ENCODE measurements at places on chromosomes 16 and 17.

DNA sequence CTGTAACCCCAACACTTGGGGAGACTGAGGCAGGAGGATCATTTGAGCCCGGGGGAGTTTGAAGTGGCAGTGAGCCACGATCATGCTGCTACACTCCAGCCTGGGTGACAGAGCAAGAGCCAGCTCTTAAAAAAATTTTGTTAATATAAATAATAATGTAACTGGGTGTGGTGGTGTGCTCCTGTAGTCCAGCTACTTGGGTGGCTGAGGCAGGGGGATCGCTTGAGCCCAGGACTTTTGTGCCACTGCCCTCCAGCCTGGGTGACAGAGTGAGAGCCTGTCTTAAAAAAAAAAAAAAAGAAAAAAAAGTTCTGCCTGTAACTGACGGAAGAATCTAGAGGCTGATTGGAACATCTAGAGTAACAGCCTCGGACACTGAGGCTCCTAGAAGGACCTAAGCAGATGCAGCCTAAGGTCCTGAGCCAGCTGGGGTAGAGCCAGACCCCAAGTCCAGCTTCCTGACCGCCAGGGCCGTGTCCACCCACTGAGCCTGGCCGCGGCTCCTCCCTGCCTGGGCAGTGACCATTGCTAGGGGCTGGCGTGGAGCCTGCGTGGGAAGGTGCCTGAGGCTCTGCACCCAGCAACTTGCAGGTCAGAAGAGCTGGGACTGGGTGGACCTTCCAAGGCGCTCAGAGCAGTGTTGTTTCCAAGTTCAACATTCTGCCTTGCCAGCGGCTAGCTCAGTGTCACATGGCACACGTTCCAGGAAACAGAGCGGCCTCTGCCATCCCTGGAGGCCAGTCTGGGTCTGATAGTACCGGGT, 209.4 kb upstream of the CIBAR2 start:
- H3K4me1 ChIP-seq = peaks cover 16% of the 10 kb centered on the region
- no peaks in the 10 kb centered on the region for H3K36me3 ChIP-seq
- peak overlapping the region; percentile 0 for H3K27ac ChIP-seq

- H3K4me3 ChIP-seq = no peak overlapping the region
Observed at GRCh38 chr16:87203060-87203656, 114.0 kb downstream of the C16orf95 start.

GRCh38 chr17:66403846-66404556, 101.6 kb downstream of the PRKCA start:
- no peaks in the 10 kb centered on the region for H3K4me1 ChIP-seq
- no peaks in the 10 kb centered on the region for H3K27me3 ChIP-seq
- H3K36me3 ChIP-seq = no peaks in the 10 kb centered on the region
- H3K27ac ChIP-seq = no peak overlapping the region
- DNase-seq = peak; percentile 31

DNA sequence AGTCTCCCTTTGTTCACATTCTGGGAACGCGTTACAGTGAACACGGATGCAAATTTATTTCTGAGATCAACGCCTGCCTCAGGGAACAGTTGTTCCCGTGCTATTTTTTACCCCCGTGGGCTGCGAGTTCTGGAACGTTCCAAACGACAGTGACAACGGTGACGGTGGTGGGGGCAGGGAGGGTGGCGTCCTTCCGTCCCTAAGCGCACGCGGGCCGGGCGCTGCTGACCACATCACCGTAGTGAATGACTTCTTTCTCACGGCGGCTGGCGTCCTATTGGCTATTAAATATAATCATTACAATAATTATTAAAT, 45.1 kb upstream of the SSTR5 start:
- no peak overlapping the region for H3K27ac ChIP-seq
- DNase-seq = no peak
- H3K4me3 ChIP-seq = no peak overlapping the region

- peak; percentile 42 for DNase-seq
- H3K36me3 ChIP-seq = peaks cover 4% of the 10 kb centered on the region
- H3K4me3 ChIP-seq = no peak overlapping the region
- H3K27me3 ChIP-seq = no peaks in the 10 kb centered on the region
- H3K27ac ChIP-seq = peak overlapping the region; percentile 88
Observed at GRCh38 chr17:46078675-46079074, 79.6 kb downstream of the STH start.

DNA sequence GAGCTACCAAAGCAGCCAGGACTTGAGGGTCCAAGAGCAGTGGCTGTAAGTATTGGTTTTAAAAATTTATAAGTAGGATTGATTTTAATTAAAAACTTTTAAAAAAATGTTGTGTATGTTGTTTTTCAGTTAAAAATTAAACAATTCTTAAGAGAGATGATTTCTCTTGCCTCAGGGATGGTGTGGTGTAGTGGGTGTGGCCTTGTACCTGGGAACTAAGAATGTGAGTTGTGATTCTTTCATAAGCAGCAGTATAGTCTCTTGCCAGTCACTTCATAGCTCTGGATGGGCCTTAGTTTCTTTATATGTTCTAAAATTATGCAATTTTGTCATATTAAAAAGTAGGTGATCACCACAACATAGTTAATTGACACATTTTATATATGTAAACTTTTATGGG, 99.5 kb downstream of the FTO start:
- no peak overlapping the region for H3K4me3 ChIP-seq
- DNase-seq = no peak
- no peaks in the 10 kb centered on the region for H3K4me1 ChIP-seq
- H3K27me3 ChIP-seq = no peaks in the 10 kb centered on the region
- no peaks in the 10 kb centered on the region for H3K36me3 ChIP-seq

GRCh38 chr17:66135896-66136295, 56.0 kb downstream of the CEP112 start:
- H3K36me3 ChIP-seq = peaks cover 4% of the 10 kb centered on the region
- DNase-seq = peak; percentile 12
- no peak overlapping the region for H3K4me3 ChIP-seq

Data from cardiac muscle cell (in vitro differentiated cells and primary cell).